ENCODE measurements at places on chromosomes 3 and 15.

GRCh38 chr15:92803852-92804609, 96.1 kb upstream of the CHD2 start:
- peak; percentile 89 for DNase-seq

- DNase-seq, result no peak
Measured at GRCh38 chr3:100041328-100041749, 73.0 kb downstream of the FILIP1L start.

GRCh38 chr3:129747992-129748391, 141.5 kb upstream of the PLXND1 start:
- no peak for DNase-seq

DNA sequence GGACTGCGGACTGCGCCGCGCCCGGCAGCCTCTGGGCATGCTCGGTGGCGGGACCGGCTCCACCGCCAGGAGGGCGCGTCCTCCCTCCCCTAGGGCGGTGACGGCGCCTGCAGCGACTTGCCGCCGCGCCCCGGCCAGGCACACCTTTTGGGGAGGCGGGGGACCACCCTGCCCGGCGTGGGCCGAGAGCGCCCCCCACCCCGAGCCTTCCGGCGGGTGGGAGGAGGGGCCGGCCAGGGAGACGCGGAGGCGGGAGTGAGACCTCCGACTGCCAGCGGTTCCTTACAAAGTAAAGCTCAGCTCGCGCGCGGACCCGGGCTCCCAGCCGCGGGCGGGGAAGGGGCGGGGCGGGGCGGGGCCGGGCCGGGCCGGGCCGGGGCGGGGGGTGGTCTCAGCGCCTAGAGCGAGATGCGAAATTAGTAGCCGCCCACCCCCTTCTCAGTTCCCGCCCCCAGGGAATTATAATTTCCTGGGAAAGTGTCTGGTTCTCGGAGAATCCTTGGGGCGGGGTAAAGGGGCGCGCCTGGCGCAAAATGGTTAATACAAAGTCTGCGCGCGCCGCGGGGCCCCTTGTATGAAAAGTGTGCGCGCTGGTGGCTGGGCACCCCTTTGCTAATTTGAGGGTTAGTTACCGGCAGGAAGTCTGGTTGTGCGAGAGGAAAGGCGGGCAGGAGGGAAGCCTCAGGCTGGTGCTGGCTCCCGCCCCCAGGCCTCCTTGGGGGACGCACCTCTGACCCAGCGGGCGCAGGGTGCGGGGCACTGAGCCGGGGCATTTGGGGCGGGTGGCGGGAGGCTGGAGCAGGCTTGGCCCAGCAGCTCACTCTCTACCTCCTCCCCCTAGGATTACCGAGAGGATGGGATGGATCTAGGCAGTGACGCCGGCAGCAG, 224.8 kb upstream of the IL12A start:
- no peak for DNase-seq

DNA sequence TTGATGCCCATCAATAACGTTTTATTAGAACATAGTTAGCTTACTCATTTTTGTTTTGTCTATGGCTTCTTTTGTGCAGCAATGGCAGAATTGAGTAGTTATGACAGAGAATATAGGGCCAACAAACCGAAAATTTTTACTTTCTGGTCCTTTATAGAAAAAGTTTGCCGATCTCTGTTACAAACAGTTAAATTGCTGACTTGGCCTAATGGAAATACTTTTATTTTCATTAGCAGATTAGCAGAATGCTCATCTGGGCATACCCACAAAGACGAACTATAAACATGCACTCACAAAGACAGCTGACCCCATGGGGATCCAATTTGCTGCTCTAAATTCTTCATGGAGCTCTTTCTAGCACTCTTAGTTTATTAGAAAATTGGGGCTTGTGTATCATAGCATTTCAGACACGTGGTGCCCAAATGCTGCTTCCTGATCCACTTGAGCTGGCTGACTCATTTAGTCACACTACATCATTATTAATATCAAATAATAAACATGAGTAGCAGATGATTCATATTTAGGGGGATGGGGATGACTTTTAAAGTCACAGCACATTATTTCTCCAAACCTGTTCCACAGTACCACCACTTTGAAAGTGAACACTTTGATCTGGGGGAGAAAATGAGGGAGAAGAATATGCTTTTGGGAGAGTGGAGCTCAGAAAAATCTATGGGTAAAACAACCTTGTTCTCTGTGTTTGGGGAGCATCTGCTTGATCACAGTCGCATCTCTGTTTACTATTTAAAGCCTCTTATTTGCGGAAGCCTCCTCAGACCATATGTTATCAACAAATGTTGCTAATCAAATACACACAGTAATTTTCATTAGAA, 228.1 kb upstream of the FEZF2 start:
- no peak for DNase-seq

- no peak for DNase-seq
Measured at GRCh38 chr15:27589782-27590181, 509.3 kb downstream of the OCA2 start.

DNA sequence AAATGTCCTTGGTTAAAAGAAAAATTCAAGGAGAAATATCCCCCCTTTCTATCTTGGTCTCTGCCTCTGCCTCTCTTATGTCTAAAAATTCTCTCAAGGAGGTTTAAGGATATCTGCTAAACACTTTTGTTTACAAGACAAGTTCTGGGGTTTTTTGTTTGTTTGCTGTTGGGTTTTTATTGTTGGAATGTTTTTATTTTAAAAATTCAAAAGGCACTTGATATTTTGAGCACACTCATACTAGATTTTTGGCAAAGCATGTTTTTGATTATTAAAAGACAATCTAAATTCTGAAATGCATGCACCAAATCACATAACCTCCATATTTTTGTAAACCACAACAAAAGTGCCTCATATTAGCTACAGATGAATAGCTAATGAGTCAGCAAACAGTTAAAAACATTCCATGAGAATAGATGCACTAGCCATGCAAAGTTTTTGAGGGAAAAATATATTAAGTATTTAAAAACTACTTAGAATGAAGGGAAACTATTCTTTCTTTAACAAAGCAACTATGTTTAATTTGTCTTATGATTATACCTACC, 84.6 kb downstream of the ZBTB20 start:
- no peak for DNase-seq

- no peak for DNase-seq
Measured at GRCh38 chr3:42830437-42831320, 21.4 kb downstream of the ACKR2 start.
